HTR-8/SVneo (cell line): ENCODE measurements at places on chromosomes 12 and 14.

DNA sequence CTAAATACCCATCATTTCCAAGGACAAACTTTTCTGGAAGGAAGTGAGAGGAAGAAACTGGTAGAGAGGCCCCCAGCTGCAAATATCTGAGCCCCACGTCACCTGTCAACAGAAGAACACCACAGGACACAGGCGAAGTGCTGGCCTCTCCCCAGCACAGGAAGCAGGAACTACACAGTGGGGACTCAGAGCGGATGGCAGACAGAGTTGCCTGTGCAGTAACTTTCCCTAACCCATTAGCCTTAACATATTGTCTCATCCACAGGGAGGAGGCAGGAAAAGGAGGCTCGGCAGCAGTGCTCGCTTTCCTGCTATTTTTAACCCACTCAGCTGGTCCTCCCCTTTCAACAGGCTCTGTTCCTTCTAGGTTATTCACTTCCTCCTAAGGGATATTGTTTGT lies 111.5 kb upstream of the TMPO start:
- DNase-seq, result no peak

GRCh38 chr12:76563061-76563460 lies 3.5 kb upstream of the OSBPL8 start:
- DNase-seq, result no peak

- peak; percentile 60 for DNase-seq
Measured at GRCh38 chr12:107515446-107515958, 170.1 kb upstream of the PWP1 start.

GRCh38 chr14:91146661-91147060 lies 32.8 kb downstream of the DGLUCY start:
- DNase-seq, result no peak

GRCh38 chr12:110039085-110039807 lies 9.1 kb downstream of the C12orf76 start:
- peak; percentile 76 for DNase-seq
